ENCODE measurements at places on chromosomes 12 and 14.

DNA sequence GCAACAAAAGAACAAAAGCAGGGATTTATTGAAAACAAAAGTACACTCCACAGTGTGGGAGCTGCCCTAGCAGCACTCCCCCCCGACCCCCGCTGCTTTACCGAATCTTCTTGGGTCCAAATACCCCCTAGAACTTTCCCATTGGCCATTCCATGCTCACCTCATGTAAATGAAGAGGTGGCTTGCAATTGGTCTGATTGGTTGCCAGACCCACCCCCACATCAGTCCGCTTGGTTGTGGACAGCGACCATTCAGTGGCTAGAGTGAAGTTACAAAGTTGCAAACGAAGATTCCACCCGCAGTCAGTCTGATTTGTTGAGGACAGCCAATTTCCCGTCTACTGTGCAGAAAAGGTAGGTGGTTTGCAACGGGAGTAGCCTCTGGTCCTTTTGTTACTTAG lies 3.9 kb downstream of the STYX start:
- DNase-seq: no peak

DNA sequence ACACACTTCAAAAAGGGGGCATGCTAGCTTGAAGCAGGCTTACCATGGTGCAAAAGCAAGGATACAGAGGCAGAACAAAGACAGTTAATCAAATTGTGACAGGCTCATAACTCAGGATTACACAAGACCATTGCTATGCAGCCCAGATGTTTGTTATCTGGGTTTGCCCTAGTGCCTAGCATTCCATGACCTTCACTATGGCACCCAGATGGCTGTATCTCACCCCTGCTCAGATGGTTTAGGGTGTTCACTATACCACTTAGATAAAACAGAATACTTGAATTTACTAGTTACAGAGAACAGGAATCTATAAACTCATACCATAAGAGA lies 56.2 kb downstream of the SDR9C7 start:
- DNase-seq: no peak

DNA sequence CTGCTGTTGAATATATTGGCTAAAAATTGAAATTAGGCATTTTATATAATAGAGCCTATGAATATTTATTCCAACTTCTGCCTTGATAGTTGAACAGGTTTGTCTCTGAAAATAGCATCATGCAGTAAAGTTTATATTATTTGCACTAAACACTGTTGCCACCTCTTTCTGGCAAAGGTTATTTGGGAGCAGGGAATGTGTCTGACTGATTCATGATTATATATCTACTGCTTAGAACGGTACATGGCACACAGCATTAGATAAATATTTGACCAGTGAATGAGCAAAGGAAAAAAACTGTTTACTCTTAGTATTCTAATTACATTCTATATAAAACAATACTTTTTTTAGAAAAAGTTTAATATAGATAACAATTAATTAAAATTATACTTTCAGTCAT lies 123.1 kb upstream of the MGAT4C start:
- no peak for DNase-seq

GRCh38 chr12:3123729-3124128 lies 46.5 kb downstream of the TSPAN9 start:
- DNase-seq: no peak
